ENCODE measurements at places on chromosomes 1 and 21.

DNA sequence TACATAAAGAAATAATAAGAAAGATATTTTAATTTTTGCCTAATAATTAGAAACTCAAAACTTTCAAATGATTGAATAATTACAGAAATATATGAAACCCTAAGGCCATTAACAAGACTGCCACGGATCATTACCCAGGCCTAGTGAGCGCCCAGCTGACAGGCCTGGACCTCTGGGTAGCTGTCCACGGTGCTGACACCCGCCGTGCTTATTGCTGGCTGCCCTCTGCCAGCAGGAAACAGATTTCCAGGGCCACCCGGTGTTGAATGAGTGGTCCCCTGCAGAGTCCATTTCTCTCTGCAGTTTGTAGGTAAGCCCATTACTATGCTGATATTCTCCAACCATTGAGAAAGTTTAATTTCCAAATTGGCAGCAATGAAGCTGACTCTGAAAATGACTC lies 254.4 kb upstream of the GJB5 start:
- DNase-seq, result no peak

DNA sequence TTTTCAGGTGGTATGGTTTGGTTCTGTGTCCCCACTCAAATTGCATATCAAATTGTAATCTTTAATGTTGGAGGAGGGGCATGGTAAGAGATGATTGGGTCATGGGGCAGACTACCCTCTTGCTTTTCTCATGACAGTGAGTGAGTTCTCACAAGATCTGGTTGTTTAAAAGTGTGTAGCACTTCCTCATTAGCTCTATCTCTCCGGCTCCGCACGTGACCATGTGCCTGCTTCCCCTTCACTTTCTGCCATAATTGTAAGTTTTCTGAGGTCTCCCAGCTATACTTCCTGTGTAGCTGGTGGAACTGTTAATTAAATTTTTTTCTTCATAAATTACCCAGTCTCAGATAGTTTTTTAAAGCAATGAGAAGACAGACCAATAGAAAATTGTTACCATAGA lies 843.2 kb downstream of the AMY1C start:
- no peak for DNase-seq

GRCh38 chr21:41357546-41357945 lies 4.3 kb upstream of the MX2 start:
- DNase-seq, result no peak

DNA sequence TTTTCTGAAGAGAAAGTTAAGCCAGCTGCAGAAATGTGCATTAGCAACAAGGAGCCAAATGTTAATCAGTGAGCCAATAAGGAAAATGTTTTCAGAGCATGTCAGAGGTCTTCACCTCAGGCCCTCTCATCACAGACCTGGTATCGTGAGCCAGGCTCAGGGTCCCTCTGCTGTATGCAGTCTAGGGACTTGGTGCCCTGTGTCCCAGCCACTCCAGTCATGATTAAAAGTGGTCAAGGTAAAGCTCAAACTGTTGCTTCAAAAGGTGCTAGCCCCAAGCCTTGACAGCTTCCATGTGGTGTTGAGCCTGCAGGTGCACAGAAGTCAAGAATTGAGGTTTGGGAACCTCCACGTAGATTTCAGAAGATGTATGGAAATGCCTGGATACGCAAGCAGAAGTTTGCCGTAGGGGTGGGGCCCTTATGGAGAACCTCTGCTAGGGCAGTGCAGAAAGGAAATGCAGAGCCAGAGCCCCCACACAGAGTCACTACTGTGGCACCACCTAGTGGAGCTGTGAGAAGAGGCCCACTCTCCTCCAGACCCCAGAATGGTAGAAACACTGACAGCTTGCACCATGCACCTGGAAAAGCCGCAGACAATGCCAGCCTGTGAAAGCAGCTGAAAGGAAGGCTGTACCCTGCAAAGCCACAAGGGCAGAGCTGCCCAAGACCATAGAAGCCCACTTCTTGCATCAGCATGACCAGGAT lies 1128.7 kb downstream of the AMY1C start:
- DNase-seq, result no peak

- peak; percentile 71 for DNase-seq
Observed at GRCh38 chr1:200738327-200738948, at the start of gene CAMSAP2. CAMSAP2 (plus strand) TSS chr1:200738893; CDS start chr1:200739828, 935 bp downstream.

- peak; percentile 70 for DNase-seq
Observed at GRCh38 chr1:91803847-91804545, 82.0 kb downstream of the TGFBR3 start.

DNA sequence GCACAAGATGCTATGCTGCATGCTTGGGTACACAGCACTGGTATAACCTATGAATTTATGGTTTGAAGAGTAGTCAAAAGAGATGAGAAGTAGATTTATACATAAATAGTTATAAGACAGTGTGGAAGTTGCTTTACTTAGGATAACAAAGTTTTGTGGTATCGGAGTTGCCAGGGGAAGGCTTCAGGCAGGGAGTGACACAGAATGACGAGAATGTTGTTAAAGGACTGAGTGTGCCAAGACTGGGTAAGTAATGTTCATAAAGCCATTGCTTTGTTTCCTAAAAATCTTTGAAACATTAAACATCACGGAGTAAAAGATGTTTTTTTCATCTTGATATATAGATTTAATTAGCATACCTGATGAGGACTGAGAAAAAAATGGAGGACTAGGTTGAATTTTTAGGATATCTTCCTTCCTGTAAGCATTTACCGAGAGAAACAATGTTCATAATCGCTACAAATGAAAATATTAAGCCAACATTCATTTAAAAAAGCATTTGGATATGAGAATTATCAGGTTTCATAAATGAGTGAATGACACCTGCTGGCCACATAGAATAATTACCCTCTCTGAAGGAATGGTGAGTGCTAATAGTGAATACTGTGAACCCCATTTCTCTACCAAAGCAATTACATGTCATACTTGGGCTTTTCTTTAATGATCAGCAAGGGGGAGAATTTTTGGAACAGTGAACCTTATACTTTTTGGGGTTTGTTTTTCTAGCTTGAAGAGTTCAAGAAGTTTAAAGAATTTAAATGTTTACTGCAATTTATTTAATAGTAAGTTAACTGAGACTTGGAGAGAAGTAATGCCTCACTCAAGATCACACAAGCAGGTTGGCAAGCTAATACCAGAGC lies 28.4 kb downstream of the EXTL2 start:
- DNase-seq, result no peak

DNA sequence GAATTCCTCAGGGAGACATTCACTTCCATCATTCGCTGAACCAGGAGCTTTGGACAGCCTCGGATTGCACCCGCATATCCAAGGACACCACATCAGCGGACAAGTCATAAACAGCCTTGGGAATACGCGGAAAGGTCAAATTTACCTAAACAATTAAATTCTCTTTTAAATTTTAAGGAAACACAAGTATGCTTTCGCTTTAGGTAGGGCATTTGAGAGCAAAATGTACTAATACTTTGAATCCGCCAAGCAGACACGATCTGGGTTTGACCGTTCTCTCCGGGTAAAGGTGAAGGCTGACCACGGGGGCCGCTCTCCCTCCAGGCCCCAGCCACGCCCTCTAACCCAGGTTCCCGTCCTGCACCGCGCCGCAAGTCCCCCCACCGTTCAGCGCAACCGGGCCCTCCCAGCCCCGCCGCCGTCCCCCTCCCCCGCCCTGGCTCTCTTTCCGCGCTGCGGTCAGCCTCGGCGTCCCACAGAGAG lies 479 bp upstream of the ACADM start:
- peak; percentile 75 for DNase-seq

GRCh38 chr1:4963251-4963650 lies 308.8 kb downstream of the AJAP1 start:
- no peak for DNase-seq

DNA sequence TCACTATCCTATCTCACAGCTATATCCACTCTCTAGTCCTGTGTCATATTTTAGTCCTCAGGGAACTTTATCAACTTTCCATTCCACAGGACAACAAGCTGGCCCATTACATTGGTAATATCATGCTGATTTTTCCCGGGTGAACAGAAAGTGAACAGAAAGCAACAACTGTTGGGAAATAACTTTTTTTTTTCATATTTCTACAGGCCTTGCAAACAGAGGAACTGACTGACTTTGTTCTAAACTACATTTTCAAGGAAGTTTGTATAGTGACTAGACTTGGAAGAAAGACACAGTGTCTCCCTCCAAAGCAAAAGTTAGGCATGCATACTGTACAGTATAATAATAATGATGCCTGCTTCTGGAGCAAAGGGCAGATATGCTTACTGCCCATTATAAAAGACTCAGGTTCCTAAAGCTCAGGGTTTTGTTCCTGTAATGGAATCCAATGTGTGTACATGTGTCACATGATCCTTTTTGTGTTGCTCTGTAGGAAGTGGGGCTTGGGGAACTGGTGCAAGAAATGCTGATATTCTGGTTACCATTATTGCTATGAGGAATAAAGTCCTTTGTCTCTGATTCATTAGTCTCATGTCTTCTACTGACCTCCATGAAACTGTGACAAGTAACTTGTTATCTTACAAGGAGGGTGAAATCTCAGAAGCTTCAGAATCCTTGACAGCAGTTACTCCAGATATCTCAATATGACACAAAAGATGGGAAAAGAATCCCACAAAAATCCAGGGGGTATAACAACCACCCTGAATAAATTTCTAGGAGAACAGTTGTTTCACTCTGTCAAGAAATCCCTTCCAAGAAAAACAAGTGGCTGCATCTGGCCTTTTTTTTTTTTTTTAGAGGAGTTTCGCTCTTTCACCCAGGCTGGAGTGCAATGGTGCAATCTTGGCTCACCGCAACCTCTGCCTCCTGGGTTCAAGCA lies 17.7 kb upstream of the NTPCR start:
- no peak for DNase-seq

- no peak for DNase-seq
Observed at GRCh38 chr1:244826712-244827111, 8.7 kb upstream of the COX20 start.

DNA sequence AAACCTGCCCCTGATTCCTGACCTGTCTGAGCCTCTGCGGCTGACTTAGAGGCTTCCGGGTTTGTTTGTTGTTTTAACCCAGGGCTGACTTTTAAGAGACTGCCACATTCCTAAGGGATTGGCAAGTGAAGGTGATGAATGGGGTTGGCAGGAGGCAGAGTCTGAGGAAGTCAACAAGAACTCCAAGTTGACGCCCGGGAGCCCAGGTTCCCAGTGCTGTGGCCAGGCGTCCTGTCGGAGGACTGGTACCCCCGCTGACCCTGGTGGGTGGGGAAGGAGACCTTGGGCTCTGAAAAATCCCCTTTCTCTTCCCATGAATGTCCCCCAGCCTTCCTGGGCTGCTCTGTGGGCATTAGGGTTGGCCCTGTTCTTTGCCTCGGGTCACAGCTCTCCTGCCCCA lies 19.7 kb upstream of the EPS8L3 start:
- no peak for DNase-seq

DNA sequence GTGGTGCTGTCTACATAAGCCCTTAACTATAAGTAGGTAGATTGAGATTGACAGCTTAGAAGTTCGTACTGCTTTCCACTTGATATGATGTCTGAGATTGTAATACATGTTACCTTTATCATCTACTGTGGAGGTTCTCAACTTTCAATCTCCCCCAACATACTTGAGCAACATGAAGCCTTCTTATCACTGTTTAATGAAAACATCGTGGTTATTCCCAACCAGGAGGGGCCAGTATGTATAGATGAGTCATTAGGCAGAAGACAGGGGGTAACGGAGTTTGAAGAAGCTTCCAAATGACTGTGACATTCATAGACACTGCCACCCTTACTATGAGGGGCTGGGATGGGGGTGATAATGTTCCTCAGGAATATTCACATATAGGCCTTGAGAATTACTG lies 36.0 kb downstream of the CENPF start:
- DNase-seq, result no peak

DNA sequence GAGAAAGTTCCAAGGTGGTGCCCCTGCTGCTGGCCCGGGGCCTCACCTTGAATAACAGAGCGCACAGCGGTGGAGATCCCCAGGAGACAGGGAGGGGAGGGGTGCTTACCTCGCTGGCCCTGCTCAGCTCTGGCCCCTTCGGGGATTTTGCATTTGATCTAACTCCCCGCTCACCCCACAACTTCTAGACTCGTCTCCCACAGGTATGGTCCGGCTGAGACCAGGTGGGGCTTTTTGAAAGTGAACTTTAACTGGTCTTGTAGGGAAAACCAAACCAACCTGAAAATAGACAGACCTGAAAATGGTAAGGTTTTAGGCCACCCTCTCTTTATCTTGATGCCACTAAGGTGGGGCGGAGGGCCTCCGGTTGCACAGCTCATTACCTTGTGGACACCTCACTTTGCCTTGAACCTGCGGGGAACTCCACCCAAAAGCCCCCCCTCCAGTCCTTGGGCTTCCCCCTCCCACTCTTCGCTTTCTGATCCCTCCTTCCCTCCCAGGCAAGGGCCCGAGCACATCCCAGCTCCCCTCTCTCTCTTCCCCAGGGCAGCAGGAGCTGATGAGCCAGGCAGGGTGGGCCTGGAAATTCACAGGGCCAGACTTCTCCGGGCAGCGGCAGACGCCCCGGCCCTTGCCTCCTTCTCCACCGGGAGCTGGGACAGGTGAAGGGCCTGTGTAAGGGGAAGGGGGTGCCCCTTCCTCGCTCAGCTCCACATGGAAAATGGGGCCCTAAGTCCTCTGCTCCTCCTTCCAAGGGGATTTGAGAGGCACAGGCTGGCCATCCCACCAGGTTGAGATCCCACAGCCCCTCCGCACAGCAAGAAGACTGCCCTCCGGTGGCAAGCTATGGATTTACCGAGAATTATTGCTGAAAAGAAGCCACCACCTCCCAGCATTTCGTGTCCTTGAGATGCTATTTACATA lies 16.1 kb downstream of the TNFRSF8 start:
- no peak for DNase-seq

All from NCI-H2029 (cell line).